ENCODE measurements at places on chromosomes 16 and 17.

GRCh38 chr17:78763561-78763960 lies 18.5 kb downstream of the CYTH1 start:
- DNase-seq: no peak

- DNase-seq: no peak
Observed at GRCh38 chr17:5099271-5099670, 12.4 kb downstream of the ZNF232 start.

GRCh38 chr17:47945529-47946508 lies 4.4 kb downstream of the PNPO start:
- DNase-seq: no peak

DNA sequence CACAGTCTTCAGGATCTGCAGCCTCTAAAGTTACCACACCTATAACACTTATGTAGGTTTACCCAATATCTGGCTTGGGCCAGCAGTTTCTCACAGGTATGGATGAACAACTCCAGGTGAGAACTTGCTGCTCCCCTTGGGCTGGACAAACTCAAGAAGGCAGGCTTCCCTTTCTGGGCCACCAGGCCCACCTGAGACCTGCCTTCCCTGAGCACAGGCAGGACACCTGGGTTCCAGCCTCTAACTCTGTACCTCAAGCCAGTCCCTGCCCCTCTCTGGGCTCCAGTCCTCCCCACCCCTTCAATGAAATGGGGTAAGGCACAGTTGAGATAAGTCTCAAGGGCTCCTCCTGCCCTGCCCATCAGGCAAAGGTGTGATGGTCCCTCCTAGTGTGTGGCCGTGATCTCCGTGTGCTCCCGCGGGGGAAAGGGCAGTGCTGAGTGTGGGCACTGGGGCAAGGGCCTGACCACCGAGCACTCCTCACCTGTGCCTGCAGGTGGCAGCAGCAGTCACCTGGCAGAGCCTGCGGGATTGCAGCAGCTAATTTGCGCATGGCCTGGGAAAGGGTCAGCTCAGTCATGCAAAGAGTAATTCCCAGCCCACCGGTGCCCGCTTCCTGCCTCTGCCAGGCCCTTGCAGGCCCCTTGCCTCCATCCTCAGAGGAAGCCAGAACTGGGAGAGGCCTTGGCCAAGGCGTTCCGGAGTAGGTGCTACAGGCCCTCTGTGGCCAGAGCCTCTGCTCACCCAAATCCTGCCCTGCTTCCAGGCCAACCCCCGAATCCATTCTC lies 28.2 kb upstream of the ADGRG1 start:
- peak; percentile 71 for DNase-seq

DNA sequence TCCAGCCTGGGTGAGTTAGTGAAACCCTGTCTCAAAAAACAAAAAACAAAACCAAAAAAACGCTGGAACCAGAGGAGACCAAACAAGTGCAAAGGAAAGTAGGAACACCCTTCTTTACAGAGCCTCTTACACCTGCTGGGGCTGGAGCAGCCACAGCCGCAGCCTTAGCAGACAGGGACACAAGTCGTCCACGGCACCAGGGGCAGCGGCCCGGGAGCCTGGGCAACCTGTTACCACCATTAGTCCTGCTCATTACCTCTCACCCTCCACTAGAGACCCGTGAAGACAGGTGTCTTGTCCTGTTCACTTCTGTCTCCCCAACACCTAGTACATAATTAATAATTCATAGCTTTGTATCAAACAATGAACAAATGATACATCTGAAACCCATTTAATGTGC lies 83.6 kb downstream of the C16orf78 start:
- DNase-seq: no peak

DNA sequence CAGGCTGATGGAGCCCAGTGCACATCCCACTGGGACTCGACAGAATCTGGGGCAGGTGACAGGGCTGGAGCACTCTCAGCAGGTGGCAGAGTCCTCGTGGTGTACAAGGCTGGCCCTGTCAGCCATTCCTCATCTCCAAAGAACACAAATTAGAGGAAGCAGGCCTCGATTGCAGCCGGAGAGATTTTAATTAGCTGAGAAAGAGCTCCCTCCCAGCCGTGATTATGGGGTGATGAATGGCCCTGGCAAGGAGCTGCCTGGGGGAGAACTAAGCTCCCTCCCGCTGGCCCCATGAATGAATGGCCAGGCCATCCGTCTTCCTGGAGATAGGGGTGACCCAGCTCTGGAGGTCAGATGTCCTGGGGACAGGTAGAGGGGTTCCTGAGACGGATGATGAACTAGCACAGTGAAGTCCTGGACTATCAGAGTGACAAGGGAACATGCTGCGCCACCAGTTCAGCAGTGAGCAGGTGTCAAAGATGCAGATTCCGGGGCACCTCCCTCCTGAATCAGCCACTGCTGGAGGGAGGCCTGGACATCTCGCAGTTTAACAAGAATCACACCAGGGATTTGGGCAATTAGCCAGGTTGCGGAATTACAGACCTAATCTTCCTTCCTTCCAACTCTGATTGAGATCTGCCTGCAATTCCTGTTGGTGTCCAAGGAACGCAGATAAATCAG lies 35.5 kb downstream of the PIMREG start:
- DNase-seq: no peak

DNA sequence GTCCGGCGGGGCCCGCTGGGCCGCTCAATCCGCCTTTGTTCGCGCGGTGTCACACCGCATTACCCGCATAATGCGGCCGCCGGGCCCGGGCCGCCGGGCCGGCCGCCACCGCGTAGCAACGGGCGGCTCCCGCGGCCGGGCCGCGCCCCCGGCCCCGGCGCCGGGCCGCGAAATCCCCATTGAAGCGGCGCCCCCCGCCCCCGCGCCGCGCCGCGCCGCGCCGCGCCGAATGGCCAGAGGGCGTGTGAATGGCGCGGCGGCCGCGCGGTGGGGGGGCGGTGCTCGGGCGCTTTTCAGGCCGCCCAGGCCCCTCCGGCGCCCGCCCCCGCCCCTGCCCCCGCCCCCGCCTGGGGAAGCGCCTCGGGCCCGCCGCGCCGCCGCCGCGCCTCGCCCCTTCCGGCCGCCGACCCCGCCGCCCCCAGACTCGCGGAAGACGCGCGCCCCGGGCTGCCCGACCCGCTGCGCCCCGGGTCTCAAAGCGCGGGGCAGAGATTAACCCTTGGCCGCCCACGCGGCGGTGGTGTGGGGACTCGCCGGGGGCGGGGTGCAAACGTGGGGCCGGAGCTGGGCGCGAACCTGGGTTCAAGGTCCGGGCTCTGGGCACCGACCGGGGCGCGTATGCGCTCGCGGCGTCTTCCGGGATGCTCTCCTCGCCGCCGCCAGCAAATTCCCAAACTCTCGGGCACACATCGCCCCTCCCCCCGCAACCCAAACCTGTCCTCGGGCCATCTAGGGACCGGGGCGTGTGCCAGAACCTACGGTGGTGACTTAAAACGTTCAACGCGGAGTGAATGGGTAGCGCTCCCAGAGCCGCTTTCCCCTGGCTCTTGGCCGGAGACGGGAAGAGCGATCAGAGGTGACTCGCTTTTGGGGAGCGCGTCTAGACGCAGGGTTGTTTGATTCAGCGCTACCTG lies 46.7 kb downstream of the WNT3 start:
- DNase-seq: peak; percentile 66

DNA sequence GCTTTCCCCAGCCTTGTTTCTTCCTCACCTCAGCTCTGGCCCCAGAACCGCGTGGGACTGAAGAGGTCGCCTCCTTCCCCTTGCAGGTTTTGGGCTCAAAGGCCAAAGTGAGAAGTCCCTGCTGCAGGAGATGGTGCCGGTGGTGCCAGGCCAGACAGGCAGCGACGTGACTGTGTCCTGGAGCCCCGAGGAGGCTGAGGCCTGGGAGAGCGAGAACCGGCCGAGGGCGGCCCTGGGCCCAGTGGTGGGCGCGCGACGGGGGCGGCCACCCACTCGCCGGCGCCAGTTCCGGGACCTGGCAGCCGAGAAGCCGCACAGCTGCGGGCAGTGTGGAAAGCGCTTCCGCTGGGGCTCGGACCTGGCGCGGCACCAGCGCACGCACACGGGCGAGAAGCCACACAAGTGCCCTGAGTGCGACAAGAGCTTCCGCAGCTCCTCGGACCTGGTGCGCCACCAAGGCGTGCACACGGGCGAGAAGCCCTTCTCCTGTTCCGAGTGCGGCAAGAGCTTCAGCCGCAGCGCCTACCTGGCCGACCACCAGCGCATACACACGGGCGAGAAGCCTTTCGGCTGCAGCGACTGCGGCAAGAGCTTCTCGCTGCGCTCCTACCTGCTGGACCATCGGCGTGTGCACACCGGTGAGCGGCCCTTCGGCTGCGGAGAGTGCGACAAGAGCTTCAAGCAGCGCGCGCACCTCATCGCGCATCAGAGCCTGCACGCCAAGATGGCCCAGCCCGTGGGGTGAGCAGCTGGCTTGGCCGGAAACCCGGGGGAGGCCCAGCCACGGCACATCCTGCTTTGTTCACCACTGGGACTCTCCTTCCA lies 6.0 kb downstream of the ZNF213 start:
- DNase-seq: no peak

DNA sequence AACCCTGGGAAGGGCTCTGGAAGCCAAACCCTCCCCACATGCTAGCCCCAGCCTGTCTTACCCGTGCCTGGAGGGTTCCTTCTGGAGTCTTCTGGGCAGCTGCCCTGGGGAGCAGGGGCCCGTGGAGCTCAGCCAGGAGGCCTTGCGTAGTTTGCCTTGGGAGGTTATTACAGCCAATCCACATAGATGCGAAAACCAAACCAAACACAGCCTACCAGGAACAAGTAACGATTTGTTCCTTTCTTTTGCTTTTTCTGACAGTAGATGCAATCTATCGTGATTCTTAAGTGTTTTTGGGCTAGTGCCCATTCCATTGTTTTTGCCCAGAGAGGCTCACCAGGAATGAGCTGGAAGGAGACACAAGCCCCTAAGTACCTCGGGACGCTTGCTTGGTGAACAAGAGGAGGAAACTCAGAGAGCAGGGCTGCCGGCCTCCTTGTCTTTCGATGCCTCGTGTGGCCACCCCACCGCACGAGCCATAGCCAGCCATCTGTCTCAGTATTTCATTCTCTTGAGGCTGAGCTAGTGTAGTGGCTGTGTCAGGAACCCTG lies 102.7 kb upstream of the NOL11 start:
- DNase-seq: no peak

- no peak for DNase-seq
Observed at GRCh38 chr17:17696085-17696484, 14.8 kb downstream of the RAI1 start.

- DNase-seq: no peak
Observed at GRCh38 chr16:57045694-57046381, 46.5 kb upstream of the CPNE2 start.

GRCh38 chr17:62738281-62738680 lies 69.8 kb downstream of the MARCHF10 start:
- no peak for DNase-seq

- DNase-seq: no peak
Observed at GRCh38 chr17:29828676-29829284, 101.2 kb downstream of the SSH2 start.

DNA sequence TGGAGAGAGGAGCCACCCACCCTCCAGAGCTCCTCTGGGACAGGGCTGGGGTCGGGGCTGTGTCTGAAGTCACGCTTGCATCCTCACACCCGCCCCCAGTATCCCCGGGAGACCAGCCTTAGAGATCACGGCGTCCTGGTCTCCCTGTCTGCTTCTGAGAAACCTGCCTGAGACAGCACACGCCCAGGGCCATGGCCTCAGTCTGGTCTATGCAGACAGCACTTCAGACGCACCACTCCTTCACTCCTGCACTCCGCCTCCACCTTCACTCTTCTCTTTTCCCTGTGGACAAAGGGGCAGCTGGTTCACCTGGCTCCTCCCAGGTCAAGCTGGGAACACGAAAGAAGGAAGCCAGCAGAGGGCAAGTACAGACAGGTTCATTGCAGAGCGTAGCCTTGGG lies 248.0 kb upstream of the GSE1 start:
- DNase-seq: no peak

DNA sequence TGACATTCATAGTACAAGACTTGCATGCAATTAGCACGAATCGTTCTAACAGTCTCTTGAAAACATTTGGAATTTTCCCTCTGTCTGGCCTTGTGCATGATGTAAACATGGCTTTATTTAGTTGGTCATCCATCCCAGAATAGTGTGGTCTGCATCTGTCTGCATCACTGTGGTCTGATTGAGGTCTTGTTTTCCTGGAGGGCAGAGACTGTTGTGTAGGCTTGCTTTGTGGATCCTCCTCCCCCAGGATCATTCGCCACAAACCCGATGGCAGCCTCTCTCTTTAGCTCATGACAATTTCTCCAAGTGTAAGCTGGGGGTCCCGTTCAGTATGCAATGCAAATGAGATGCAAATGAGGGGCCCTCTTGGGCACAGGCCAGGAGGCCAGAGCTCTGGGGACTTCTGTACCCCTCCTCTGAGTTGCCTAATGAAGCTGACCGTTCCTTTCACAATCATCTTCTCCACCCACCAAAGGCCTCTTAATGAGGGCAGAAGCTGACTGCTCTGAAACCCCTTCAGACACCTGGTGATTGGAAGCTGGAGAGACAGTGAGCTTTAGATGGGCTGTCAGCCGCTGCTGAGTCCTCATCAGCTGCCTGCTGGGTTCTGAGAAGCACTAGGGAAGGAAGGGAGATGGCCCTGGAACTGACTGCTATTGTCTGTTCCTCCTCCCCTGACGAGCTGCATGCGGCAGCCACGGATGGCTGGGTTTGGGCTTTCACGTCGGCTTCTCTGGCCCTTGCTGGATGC lies 201.2 kb upstream of the CACNG3 start:
- no peak for DNase-seq

DNA sequence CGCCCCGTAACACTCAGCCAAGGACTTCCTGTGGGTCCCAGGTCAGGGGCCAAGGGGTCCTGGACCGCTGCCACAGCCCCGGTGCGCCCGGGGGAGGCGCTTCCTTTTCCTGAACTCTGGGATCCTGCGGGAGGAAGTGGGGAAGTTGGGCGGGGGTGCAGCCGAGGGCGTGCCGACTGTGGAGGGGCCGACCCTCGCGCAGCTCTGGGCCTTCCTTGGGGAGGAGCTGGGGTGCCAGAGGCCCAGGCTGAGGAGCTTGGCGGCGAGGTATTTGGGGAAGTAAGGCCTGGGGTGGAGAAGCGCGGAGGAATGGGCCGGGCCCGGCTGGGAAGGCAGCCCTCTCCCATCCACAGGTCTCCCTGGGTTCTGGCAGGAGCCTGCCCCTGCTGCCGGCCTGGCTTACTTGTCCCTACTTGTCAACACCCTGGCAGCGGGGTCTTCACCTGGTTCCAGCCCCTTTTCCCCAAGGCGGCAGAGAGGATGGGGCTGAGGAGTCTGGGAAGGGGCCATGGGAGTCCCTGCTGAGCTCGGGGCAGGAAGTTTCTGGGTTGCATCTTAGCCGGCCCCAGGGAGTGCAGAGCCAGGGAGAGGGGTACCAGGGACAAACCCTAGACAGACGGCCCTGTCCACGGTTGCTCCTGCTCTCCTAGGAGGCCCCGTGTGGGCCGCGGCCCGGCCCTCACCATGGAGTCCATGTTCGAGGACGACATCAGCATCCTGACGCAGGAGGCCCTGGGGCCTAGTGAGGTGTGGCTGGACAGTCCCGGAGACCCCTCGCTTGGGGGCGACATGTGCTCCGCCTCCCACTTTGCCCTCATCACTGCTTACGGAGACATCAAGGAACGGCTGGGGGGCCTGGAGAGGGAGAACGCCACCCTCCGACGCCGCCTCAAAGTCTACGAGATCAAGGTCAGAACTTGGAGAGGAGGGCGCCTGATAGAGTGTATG lies 1.7 kb downstream of the TBKBP1 start:
- no peak for DNase-seq

- DNase-seq: no peak
Observed at GRCh38 chr16:77977339-77977738, 45.0 kb upstream of the CLEC3A start.
